ENCODE measurements at places on chromosomes 4 and X.
A peak's percentile ranks its signal among the peaks of the same experiment; 100 is the strongest.

GRCh38 chr4:82381235-82381634 lies 7.4 kb upstream of the HNRNPD start:
- DNase-seq: no peak

- DNase-seq: no peak
Observed at GRCh38 chrX:120660637-120661036, 30.8 kb upstream of the C1GALT1C1 start.

DNA sequence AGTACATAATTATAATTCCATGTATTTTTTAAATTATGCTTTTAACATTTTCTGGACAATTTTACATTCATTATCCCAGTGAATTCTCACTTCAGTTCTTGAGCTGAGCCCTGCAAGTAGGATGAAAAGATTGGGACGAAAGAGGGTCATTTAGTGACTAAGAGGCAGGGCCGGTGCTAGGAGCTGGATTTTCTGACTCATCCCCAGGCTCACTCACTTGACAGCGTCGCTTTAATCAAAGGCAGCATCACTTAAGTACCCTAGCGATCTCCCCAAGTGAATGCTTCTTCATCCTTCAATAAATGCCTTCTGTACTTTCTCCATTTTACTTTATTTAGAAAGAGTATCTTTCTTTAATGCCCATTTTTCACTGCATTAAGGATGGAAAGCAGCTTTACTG lies 263.6 kb downstream of the HS3ST1 start:
- peak; percentile 62 for DNase-seq

DNA sequence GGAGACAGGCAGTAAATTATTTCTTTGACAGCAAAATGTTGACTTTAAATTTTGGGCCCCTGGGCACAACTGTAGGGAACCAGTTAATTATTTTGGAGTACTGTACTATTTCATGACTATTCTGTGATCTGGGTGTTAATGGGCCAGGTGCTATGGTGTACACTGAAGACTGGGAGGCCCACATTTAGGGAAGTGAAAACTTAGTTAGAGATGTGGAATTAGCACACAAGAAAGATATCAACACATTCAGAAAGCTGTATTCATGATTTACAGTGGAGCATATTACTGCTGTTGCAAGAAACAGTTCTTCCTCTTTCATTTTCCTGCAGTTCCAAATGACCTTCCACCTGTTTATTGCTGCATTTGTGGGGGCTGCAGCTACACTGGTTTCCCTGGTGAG lies 12.4 kb downstream of the PLP1 start:
- no peak for DNase-seq

DNA sequence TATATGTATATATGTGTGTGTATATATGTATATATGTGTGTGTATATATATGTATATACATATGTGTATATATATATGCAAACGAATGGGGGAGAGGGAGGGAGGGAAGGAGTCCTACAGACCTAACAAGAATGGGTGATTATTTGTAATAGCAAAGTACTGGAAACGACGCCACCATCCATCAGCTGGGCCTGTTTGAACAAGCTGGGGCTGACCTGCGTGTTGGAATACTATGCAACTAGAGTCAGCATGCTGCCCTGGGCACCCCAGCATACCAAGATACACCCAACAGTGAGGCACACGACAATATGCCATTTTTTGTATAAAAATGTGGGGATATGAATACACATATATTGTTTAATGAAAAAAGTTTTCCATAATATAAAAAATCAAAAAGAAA lies 21.6 kb upstream of the CCNQ start:
- no peak for DNase-seq

GRCh38 chrX:112941209-112941837 lies 100.7 kb upstream of the AMOT start:
- DNase-seq: peak; percentile 1

GRCh38 chr4:84995386-84995785 lies 28.9 kb upstream of the WDFY3 start:
- no peak for DNase-seq

GRCh38 chr4:115028682-115029410 lies 84.6 kb downstream of the NDST4 start:
- no peak for DNase-seq

DNA sequence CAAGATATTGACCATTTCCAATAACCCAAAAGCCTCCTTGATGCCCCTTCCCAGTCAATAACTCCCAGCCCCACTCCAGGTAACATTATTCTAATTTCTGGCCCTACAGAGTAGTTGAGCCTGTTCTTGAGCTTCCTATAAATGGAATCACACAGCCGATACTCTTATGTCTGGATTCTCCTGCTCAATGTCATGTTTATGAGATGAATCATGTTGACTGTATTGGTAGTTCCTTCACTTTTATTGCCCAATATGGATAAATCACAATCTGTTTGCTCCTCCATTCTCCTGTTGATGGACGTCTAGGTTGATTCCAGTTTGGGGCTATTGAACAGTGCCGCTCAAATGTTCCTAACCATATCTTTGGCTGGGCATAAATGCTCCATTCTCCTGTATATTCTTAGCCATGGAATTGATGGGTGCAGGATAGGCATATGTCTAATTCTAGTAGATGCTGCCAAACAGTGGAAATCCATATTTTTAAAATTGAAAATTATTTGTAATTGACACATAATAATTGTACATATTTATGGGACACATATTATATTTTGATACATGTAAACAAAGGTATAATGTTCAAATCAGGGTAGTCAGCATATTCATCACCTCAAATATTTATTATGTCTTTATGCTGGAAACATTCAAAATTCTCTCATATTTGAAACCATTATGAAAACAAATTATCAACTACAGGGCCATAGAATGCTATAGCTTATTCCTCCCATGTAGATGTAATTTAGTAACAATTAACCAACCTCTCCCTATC lies 40.5 kb upstream of the SLC2A9 start:
- DNase-seq: no peak

DNA sequence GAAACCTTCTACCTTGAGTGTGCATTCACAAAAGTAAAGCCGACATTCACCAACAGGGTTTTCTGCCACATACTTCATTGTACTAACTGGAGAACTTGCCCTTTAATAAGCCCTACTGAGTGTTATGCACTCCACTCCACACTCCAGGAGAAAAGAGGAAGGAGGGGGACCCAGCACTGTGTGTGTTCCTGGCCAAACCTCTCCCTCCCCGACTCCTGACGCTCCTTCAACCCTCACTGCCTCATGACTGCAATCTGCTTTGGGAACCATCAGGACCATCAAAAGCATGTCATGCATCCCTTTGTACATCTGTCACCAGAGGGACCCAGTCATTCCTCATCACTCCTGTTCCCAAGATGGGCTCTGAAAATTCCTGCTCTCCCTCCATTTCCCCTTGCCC lies 143.7 kb downstream of the RASL11B start:
- DNase-seq: no peak

DNA sequence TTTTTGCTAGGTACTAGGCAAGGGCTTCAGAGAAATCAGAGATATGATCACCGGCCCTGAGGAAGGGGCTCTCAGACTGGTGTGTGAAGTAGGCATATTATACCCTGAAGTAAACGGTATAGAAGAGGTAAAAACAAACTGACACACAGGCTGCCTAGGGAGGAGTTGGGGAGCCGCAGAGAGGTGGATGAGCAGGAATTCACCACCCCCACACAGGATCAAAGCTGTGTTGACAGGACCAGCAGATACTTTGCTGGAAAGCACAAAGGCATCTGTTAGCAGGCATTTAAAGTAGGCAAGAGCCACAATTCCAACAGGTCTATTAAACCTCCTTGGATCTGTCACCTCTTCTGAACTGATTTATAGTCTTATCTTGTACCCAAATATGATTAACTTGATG lies 71.8 kb upstream of the GPR34 start:
- DNase-seq: no peak

- DNase-seq: no peak
Observed at GRCh38 chr4:1900087-1900433, 28.9 kb downstream of the NSD2 start.

GRCh38 chr4:82780752-82781231 lies 17.8 kb downstream of the SCD5 start:
- peak; percentile 72 for DNase-seq

GRCh38 chrX:66163849-66164411 lies at the start of gene HEPH:
Gene HEPH, plus strand, starts transcription at chrX:66164247. Its CDS starts 6,324 bp downstream, at chrX:66170571.
- DNase-seq: peak; percentile 54

GRCh38 chr4:184906480-184907097 lies 80.8 kb upstream of the ACSL1 start:
- no peak for DNase-seq

- DNase-seq: no peak
Observed at GRCh38 chr4:125681240-125681639, 366.5 kb downstream of the FAT4 start.

Measured in umbilical cord (tissue), 2 donors.